ENCODE measurements at places on chromosomes 11 and 22.

DNA sequence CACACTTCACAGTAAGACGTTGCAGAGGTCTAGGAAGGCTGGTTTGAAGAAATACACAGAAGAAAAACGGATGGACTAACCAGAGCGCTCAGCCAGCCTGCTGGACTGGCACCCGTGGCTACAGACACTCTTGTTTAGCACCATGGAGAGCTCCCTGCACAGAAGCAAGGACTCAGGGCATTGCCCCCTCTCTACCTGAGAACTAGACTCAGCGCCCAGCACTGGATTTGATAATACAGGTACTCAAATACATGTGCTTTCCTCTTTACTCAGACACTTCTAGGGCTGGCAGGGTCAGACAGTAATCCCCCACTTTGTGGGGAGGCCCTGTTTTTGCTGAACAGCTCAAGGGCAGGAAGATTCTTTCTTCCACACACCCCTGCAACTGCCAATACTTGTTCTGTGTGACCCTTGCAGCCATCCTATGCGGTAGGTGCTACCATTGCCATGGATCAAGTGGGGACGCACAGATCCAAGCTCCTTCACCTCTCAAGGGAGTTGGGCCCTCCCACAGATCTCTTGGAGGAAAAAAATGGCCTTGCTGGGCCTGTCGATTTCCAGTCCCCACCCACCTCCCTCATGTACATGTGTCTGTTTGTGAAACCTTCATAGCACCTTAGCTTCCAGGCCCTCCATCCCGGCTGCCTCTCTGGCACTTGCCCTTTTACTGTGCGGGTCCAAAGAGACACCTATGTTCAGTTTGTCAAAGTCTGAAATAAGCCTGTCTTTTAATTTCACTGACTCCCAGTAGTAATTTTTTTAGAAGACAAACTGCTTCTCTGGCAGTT, 5.1 kb upstream of the P2RX6 start:
- no peak for DNase-seq

DNA sequence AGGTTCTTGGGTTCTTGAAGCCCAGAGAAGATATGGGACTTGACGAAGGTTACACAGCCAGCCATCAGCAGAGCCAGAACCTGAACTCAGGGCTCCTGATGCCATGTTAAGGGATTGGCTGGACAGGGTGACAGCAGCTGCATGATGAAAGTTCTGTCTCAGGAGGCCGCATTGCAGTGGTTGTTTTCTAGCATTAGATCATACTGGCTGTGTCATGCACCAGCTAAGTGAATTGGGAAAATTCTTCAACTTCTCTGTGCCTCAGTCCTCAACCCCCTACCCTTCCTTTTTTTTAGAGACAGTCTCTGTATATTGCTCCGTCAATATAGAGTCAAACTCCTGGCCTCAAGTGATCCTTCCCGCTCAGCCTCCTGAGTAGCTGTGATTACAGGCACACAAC, 5.4 kb upstream of the LTBP3 start:
- no peak for DNase-seq

DNA sequence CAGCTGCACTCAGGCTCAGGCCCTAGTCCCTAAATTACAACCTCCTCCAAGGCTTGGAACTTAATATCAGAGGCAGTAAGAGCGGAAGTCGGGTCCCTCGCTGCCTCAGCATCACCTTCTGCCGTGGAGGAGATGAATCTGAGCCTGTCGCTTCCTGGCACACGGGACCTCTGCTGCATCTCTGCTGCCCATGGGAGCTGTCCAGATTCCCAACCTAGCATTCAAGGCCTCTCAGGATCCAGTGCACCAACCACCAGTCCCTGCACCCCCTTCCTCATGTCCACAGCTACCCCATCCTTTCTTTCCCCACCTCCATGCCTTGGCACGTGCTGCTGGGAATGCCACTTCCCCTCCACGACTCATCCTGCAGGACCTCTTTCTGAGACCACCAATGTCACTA, 2.5 kb upstream of the PTGDR2 start:
- DNase-seq, result no peak

GRCh38 chr22:22721681-22722354, 77.4 kb downstream of the GGTLC2 start:
- no peak for DNase-seq

- no peak for DNase-seq
Measured at GRCh38 chr11:111349191-111349695, 29.8 kb downstream of the POU2AF1 start.

- no peak for DNase-seq
Measured at GRCh38 chr11:100612766-100613165, 74.3 kb upstream of the ARHGAP42 start.

DNA sequence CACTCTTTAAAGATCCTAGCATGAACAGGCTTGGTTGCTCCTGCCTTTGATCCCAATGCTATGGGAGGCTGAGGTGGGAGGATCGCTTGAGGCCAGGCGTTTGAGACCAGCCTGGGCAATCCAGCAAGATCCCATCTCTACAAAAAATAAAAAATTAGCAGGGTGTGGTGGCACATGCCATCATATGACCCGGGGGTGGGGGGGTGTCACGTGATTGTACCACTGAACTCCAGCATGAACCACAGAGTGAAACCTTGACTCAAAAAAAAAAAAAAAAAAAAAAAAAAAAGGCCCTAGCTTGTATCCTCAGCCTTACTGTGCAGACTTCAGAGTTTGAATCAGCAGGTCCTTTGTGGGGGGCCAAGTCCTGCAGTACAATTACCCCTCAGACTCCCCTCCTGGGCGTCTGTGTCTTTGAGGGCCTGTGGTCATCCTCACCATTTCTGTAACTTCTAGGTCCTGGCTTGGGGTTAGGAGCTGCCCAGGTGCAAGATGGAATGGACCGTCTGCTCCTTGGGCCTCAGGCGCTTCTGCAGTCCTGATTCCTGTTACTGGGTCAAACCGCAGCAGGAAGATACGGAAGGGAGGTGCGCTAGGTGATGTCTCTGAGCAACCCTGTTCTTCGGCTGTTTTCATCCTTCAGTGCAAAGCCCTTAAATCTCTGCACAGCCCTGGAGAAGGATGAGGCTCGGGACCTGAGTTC, 208.1 kb downstream of the CTTN start:
- DNase-seq, result peak; percentile 19

DNA sequence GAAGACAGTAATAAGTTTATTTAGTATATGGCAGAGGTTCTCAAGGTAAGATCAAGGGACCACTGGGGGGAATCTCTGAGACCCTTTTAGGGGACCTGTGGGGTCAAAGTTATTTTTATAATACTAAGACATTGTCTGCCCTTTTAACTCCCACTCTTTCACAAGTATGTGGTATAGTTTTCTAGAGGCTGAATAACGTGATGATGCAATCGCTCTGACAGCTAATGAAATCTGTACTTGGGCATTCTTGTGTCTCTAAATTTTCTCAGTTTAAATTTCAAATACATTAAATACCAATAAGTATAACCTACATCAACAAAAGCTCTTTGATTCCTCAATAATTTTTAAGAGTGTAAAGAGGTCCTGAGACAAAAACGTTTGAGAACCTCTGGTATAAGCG, 147.9 kb downstream of the ATG16L2 start:
- no peak for DNase-seq

- no peak for DNase-seq
Measured at GRCh38 chr11:95542868-95543551, 246.6 kb downstream of the FAM76B start.

DNA sequence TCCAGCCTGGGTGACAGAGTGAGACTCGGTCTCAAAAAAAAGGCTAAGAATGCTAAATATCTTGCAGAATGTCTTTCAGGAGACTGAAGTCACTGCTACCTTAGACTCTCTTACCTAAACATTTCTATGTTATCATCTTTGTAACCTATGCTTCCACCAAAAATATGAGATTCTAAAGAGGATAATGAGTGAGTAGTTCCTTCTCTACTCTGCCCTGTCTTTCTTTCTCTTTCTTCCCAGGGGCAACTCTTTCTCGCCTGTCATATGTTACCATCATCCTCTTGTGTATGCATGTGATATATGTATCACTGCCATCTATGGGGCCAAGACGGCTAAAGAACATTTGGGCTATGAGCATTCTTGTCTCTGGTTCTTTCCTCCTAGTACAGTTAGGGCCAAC, 9.0 kb upstream of the RASSF10 start:
- no peak for DNase-seq

- DNase-seq, result no peak
Measured at GRCh38 chr11:126899961-126900748, 100.4 kb downstream of the KIRREL3 start.

Data from left hindlimb (tissue), 1 donor.